ENCODE measurements at places on chromosomes 2 and 18. TPM values are rescaled to one million over a fixed set of nuclear protein-coding genes. Genes with fewer than 3 reads are reported as not detected.

- peaks cover 7% of the 10 kb centered on the region for H3K4me1 ChIP-seq
- no peaks in the 10 kb centered on the region for H3K36me3 ChIP-seq
- H3K4me3 ChIP-seq = no peak overlapping the region
Observed at GRCh38 chr18:23138471-23138870, 3.2 kb downstream of the CABLES1 start.

GRCh38 chr18:77061946-77062517 is 70.6 kb downstream of the MBP start:
- H3K27me3 ChIP-seq = no peaks in the 10 kb centered on the region
- peak overlapping the region; percentile 53 for H3K27ac ChIP-seq
- H3K4me3 ChIP-seq = no peak overlapping the region

DNA sequence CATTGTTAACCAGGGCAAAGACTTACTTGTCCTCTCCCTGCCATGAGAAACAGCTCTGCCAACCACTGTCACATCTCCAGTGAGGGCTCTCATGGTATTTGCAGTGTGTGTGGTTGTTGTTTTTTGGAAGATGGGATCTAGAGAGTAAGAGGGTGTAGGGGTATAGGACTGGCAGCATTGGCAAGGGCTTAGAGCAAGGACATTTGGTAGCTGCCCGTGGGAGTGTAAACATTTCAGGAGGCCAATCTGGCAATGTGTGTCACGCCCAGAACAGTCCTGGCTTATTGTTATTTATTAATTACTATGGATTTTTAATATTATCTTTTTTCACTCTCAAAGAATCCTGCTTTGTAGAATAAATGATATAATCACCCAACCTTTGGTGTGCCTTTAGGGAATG is 90.5 kb downstream of the TMEM17 start:
- H3K4me3 ChIP-seq = no peak overlapping the region
- H3K4me1 ChIP-seq = peaks cover 3% of the 10 kb centered on the region
- H3K27ac ChIP-seq = no peak overlapping the region
- no peak for DNase-seq
- no peaks in the 10 kb centered on the region for H3K36me3 ChIP-seq
- no peaks in the 10 kb centered on the region for H3K27me3 ChIP-seq

DNA sequence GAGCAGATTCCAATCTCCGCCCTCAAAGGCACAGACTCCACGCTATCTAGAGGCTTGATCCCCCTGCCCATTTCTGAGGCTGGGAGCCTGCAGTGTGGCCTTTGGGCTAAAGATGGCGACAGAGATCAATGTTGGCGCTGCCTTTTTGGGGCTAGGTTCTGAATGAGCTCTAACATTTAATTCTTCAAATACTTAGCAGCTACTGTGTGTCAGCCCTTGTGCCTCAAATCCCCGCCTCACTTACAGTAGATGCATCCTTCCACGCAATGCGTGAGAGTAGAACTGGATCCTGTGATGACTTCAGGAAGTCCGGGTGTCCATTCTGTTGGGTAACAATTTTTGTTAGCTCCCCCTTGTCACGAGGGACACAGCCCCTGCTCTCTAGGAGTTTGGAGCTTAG is 12.4 kb downstream of the IL1F10 start:
- no peaks in the 10 kb centered on the region for H3K36me3 ChIP-seq
- no peak overlapping the region for H3K27ac ChIP-seq
- peaks cover 3% of the 10 kb centered on the region for H3K4me1 ChIP-seq
- H3K27me3 ChIP-seq = no peaks in the 10 kb centered on the region

GRCh38 chr18:3388980-3389379 is 61.0 kb upstream of the TGIF1 start:
- no peak overlapping the region for H3K4me3 ChIP-seq
- H3K4me1 ChIP-seq = no peaks in the 10 kb centered on the region
- no peak overlapping the region for H3K27ac ChIP-seq
- no peaks in the 10 kb centered on the region for H3K27me3 ChIP-seq

GRCh38 chr2:30301551-30301950 is 70.2 kb downstream of the LBH start:
- no peaks in the 10 kb centered on the region for H3K27me3 ChIP-seq
- no peak overlapping the region for H3K4me3 ChIP-seq
- DNase-seq = no peak
- H3K27ac ChIP-seq = no peak overlapping the region
- H3K36me3 ChIP-seq = no peaks in the 10 kb centered on the region

DNA sequence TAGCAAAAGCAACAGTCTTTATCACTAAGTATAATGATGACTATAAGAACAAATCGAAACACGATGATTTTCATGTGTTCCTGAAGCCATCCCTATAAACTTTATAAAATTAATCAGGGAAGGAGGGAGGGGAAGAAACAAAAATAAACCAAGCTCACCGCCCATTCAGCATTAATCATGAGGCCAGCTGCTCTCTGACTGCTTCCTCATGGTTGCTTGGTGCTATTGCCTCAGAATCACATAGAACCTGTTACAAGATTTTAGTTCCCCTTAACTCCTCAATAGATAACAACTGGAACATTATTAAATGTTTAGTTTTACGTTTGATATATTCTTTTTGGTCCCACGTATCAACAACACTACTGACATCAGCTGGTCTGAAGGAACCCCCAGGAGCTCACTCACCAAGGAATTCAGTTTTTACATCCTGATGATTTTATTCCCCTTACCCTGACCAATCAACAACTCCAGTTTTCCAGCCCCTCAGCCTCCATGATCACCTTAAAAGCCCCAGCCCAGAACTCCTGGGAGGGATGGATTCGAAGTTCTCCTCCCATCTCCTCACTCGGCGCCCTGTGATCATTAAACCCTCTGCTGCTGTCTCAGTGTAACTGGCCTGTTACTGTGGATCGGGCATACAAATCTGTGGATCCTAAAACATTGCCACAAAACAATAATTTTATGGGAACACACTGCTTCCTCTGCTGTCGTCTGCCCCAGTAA is 10.6 kb upstream of the HNRNPLL start:
- no peaks in the 10 kb centered on the region for H3K27me3 ChIP-seq
- H3K4me3 ChIP-seq = no peak overlapping the region
- DNase-seq = no peak
- H3K36me3 ChIP-seq = peaks cover 3% of the 10 kb centered on the region

GRCh38 chr2:29009711-29010677 is 28.9 kb downstream of the TOGARAM2 start:
- DNase-seq = no peak
- H3K27me3 ChIP-seq = no peaks in the 10 kb centered on the region
- H3K27ac ChIP-seq = no peak overlapping the region
- no peaks in the 10 kb centered on the region for H3K36me3 ChIP-seq
- H3K4me1 ChIP-seq = no peaks in the 10 kb centered on the region

- no peaks in the 10 kb centered on the region for H3K27me3 ChIP-seq
- peak; percentile 30 for DNase-seq
- peaks cover 4% of the 10 kb centered on the region for H3K4me1 ChIP-seq
- H3K36me3 ChIP-seq = no peaks in the 10 kb centered on the region
- no peak overlapping the region for H3K4me3 ChIP-seq
Observed at GRCh38 chr2:24643051-24643450, 150.1 kb downstream of the PTRHD1 start.

Gene RAB10
- total RNA-seq = 67.9 TPM

Gene EN1
- total RNA-seq = not detected

Gene USP40
- total RNA-seq = 9.5 TPM

Gene FAP
- not detected for total RNA-seq

Gene LCT
- total RNA-seq = 0.19 TPM

Gene UGT1A10
- 0.11 TPM for total RNA-seq

Gene NTSR2
- not detected for total RNA-seq

Gene C1D
- total RNA-seq = 53.6 TPM

Gene ADCYAP1
- total RNA-seq = not detected
